NCI-H524 (cell line): ENCODE measurements at places on chromosomes 16 and 17.

DNA sequence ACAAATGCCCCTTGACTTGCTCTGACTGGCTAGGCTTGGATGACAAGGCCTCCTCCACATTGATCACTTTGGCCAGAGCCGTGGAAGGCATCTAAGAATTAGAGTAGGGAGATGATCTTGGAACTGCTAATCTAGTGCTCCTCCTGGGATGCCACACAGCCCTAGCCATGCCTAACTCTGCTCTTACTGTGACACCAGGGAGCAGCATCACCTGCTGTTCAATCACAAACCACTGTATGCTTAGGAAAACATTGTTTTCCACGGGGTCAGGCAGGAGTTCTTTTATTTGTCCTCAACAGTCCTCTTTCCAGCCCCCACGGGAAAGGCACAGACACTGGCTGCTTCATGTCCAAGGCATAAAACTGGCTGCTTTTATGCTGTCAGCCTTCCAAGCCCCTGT lies 46.3 kb downstream of the C16orf78 start:
- DNase-seq = no peak

GRCh38 chr16:13904179-13904691 lies 15.7 kb upstream of the ERCC4 start:
- no peak for DNase-seq

- DNase-seq = no peak
Observed at GRCh38 chr16:81632392-81633146, 146.5 kb upstream of the PLCG2 start.

- no peak for DNase-seq
Observed at GRCh38 chr17:76865174-76865573, 3.0 kb upstream of the MGAT5B start.

- no peak for DNase-seq
Observed at GRCh38 chr16:73670836-73671820, 623.2 kb upstream of the ZFHX3 start.

- DNase-seq = peak; percentile 64
Observed at GRCh38 chr17:79746889-79747507, 16.3 kb downstream of the ENPP7 start.

DNA sequence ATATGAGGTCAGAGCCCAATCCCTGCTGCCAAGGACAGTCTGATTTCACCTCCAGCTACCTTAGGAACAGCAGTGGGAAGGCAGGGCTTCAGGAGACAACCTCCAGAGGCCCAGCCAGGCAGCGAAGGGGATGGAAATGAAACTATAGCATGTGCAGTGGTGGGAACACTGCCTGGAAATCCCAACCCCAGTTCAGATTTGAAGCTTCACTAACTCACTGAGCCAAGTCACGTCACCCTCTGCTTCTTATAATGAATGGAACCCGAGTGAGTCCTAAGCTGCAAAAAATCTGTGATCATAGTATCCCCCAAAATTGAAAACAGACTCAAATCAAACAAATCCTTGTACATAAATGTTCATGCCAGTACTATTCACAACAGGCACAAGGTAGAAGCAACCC lies 36.0 kb upstream of the SLC39A11 start:
- DNase-seq = no peak

DNA sequence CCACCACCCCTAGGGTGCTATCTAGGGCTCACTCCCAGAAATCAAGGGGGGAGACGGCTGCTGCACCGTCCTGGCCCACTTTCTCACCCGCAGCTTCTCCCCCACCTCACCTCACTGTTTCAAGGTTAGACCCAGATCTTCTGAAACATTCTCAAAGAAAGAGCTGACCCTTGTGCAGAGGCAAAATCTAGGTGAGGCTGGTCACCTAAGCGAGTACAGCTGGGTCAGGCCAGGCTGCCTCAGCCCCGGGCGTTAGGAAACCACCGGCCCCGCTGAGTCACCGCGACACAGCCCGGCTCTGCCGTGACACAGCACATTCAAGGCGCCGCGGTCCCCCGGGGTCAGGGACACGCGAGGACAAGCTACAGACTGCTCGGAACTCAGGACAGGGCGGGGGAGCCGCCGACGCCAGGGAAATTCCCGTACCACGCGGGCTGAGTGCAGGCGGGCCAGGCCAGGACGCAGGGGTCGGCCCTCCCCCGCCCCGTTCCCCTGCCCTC lies 27.1 kb downstream of the GNPTG start:
- DNase-seq = no peak

- DNase-seq = no peak
Observed at GRCh38 chr17:43978078-43978477, 24.3 kb upstream of the PYY start.

GRCh38 chr17:7721612-7722011 lies 4.1 kb downstream of the DNAH2 start:
- no peak for DNase-seq

DNA sequence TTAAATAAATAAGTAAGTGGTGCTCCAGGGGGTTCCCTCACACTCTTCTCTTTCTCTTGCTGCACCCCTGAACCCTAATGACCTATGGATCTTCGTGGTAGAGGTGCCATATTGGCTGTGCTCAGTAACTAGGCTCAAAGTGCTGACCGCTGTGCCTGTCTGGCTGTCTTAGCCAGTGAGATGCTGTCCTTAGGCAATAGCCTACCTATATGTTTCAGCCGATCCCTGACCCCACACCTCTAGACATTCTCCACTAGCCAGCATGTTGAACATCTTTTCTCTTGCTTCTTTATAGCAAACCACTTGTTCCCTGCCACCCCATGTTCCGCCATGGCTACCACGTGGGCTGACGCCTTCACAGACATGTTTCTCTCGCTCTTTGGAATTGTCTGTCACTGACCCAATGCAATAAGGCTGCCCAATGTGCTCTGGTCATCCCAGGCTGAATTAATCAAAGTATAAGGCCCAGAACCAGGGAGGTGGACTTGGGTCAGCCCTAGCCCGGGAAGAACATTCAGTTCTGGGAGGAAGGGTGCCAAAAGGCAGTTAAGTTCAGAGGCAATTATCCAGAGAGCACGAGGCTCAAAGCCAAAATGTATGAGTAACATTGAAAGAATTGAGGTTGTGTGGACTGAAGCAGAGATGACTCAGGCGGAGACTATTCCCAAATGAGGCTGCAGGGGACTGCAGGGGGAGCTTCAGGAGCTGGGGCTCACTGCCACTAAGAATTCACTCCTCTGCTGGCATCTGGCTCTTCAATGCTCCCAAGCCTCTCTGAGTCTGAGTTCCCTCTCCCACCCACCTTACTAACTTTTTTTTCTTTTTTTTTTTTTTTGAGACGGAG lies 28.7 kb upstream of the TNRC6A start:
- no peak for DNase-seq

- no peak for DNase-seq
Observed at GRCh38 chr17:75561927-75562603, 25.5 kb upstream of the MYO15B start.

DNA sequence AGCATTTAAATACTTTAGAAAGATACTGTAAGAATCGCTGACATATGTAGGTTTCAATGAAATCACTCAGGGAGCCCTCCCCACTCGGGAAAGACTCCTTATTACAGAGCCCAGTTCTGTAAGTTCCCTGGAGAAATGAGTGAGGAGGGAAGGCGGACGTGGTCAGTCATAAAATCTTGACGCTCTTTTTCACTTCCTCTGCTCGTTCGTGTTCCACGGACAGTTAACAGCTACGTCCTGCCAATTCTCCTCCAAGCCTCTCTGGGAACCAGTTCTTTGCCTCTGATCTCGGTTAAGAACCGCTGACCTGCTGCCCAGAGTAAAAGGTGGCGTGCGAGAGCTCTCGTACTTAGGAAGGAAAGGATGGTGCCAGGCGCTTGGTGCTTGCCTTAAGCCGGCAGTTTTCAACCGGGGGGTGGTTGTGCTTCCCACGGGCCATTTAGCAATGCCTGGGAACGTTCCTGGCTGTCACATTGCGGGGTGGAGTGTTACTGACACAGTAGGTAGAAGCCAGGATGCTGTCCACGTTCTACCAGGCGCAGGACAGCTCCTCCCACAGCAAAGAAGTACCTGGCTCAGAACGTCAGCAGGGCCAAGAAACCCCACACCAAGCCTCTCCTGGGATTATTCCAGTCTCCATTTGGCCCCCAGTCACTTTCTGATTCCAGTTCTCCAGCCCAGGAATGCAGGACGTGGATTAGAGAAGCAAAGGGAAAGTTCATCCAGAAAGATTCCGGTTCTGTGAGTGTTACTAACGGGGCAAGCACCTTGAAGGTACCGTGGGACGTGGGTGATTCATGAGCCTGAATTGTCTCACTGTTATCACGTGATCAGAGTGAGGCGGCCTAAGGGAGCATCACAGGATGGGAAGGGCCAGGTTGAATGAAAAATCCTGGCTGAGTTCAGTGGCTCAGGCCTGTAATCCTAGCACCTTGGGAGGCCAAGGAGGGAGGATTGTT lies 87.7 kb downstream of the MRM3 start:
- DNase-seq = no peak

DNA sequence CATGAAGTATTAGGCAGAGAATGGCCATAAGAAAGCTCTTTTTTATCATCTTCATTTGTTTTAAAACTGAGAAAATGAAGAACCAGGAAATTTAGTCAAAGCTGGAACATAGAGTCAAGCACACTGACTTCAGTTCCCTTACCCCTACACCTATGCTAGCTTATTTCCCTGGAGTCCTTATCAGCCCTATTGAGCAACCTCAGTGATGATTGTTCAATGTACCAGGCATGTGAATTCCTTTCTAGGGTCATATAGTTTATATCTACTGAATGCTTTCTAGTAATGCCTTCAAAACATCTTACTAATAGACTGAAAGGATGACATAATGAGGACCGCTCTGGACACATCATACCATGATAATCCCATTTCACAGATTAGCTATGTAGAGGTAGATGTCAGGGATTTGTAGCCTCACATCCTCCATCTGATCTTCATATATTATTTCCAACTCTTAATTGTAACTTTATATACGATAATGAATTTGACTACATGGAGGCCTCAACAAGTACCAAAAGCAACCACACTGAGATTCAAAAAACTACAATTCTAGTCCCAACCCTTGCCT lies 460.4 kb upstream of the DYNLRB2 start:
- no peak for DNase-seq

DNA sequence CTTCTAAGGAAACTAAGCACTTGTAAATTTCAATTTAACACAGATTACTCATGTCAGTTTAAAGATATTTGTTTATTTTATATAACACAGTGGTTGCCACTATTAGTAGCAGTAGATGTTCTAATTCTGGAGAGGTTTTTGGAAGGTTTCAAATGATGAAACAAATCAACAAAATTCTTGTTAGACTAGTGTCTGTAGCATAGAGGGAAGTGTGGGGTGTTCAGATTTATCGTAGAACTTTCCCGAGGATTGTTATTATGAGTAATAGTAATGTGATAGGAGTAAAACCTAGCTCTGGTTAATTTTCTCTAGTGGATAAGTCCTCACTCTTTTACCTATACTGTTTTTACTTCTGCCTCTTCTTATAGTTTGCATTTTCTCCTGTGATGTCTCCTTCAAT lies 6.3 kb downstream of the GAN start:
- no peak for DNase-seq

- no peak for DNase-seq
Observed at GRCh38 chr16:89193576-89194293, 6.6 kb downstream of the SLC22A31 start.

DNA sequence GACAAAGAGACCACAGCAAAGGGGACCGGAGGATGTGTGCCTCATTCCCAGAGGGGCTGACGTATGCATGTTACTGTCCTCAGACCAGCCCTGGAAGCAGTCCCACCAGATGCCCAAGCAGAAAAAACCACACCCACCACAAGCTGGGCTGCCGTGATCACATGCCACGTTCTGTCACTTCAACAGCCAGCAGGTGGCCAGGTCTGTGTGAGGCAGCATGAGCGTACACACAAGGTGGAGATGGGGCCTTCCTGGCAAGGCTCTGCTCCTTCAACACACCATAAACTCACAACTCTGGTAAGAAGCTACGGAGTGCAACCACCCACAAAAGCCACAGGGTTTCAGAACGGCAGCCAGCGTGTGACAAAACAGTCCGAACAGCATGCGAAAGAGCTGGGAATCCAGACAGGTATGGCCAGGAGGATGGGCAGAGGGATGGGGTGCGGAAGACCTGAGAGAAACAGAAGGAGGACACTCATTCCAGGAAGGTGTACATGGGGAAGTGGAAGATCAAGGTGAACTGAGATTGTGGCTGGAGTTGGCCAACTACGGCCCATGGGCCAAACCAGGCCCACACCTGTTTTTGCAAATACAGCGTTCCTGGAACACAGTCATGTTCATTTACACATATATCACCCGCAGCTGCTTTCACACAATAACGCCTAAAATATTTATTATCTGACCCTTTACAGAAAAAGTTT lies 27.9 kb downstream of the MBTPS1 start:
- DNase-seq = peak; percentile 61

- no peak for DNase-seq
Observed at GRCh38 chr16:66229651-66230050, 136.8 kb upstream of the CDH5 start.

DNA sequence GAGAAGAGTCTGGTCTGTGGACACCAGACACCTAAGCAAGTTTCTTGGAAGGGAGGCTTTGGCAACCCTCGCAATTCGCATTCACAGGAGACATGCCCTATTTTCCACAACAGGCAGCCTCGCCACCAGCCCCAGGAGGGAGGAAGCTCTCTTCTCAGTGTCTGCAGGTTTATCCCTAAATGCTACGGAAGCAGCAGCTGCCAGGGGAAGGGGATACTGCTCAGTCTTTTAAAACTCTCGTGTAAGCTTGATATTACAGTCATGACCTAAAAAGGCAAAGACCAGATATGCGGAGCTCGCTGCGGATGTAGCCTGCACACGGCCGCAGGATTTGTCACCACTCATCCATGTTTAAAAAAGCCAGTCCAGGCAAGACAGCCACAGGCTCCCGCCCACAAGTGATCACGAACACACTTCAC lies 159.2 kb upstream of the RPH3AL start:
- DNase-seq = no peak

- no peak for DNase-seq
Observed at GRCh38 chr17:39772987-39773934, 35.5 kb downstream of the GRB7 start.

- no peak for DNase-seq
Observed at GRCh38 chr17:47204722-47205418, 4.3 kb upstream of the MYL4 start.

- no peak for DNase-seq
Observed at GRCh38 chr16:4537376-4538343, 913 bp downstream of the CDIP1 start.

GRCh38 chr16:55711959-55712876 lies 56.4 kb downstream of the SLC6A2 start:
- DNase-seq = peak; percentile 78

DNA sequence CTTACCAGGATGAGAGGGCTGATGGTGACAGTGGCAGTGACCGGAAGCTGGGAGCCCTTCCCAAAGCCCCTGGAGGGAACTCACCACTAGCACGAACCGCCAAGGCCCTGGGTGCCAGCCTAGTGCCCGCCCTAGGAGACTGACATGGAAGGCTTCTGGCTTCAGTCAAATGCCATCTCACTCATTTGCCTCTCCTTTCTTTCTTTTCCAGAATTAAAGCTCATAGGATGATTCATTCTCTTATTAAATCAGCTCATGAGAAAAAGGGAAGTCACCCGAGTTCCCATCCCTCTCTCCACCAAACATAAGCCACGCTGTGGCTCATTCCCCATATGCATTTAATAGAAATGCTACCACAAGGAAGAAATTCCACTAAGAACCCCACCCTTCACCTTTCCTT lies 12.1 kb downstream of the CUEDC1 start:
- no peak for DNase-seq

- DNase-seq = no peak
Observed at GRCh38 chr17:77027271-77027889, 113.4 kb upstream of the SEC14L1 start.

- no peak for DNase-seq
Observed at GRCh38 chr17:19943026-19943425, 34.6 kb downstream of the AKAP10 start.
